ENCODE measurements at places on chromosomes 16 and 17. TPM values are rescaled to one million over a fixed set of nuclear protein-coding genes. Genes with fewer than 3 reads are reported as not detected.

The VTN gene
- total RNA-seq = 1.0 TPM

The G6PC1 gene
- total RNA-seq = not detected

The HEATR9 gene
- not detected for total RNA-seq

The TLE7 gene
- not detected for total RNA-seq

The HAS3 gene
- total RNA-seq = 2.3 TPM

The CACNG1 gene
- total RNA-seq = 44.4 TPM

The CFAP119 gene
- total RNA-seq = 2.2 TPM

The UBE2O gene
- 18.1 TPM for total RNA-seq

The KRT25 gene
- not detected for total RNA-seq

The SLC2A4 gene
- 75.2 TPM for total RNA-seq

The CCL4L2 gene
- total RNA-seq = 3.7 TPM

The PCGF2 gene
- total RNA-seq = 8.0 TPM

Data from tongue (tissue), 3 donors.